ENCODE measurements at places on chromosomes 6 and 20.
A peak's percentile ranks its signal among the peaks of the same experiment; 100 is the strongest.

DNA sequence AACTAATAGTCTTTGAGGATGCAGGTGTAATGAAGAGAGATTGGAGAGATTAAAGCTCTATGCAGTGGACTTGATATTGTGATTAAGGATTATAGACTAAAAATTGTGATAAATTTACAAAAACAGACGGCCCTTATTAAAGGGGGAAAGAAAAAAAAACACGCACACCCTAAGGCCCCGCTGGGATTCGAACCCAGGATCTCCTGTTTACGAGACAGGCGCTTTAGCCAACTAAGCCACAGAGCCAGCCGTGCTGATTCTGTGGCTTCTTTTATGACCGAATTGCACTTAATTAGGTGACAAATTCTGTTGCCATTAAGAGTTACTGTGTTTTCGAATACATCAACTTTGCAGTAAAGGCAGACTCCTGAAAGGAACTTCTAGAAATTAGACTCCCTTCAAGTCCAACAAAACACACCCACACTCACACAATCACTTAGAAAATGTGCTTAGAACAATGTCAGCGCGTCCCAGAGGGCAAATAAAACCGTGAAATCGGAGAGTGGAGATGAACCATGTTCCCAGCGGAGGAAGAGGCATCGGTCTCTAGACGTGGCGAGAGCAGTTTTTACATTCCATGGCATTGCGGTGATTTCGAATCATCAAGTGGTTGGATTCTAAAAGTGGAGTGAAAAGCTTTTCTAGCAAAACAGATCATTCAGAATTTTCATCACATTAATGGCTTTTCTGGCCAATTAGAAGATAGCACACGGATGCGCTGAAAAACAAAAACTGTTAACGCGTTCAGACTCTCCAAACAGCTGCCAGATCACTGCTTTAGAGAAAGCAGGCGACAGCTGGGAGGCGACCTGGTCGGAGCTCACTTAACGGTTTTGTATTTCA is 122.6 kb downstream of the GPX5 start:
- peak; percentile 44 for ATAC-seq

DNA sequence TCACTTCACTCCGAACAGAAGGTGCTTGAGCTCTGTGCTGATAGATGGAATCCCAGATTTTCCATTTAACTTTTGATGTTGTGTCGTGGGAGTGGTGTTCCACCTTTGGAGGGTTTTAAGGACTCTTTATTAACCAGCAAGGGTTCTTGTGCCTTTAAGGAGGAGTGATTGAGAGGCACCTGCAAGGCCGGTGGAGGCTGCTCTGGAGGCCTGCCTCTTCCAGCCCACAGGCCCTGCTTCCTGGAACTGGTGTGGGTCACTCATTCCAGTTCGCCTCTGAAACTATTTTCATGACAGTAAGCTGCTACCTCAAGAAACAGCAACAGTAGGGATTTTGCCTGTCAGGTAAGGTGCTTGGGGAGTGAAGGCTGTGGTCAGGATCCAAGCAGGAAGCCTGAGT is 58.8 kb upstream of the APCDD1L start:
- ATAC-seq = no peak

DNA sequence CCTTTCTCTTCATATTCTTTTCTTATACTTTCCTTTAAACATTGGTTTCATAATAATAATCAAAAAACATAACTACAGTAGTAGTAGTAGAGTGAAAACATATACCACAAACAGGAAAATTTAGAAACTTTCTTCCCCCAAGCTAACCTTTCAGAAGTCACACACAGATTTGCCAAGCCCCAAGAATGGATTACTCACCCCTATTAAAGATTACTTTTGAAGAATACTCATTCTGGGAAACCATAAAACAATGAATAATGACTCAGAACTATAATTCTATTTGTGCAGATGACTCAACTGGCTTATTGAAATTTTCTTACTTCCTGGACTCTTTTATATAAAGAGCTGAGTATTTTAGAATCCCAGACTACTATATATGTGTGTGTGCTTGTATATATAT is 119.4 kb upstream of the GJE1 start:
- peak; percentile 95 for ATAC-seq

- no peak for ATAC-seq
Observed at GRCh38 chr6:28003059-28003458, 46.0 kb downstream of the OR2B6 start.

DNA sequence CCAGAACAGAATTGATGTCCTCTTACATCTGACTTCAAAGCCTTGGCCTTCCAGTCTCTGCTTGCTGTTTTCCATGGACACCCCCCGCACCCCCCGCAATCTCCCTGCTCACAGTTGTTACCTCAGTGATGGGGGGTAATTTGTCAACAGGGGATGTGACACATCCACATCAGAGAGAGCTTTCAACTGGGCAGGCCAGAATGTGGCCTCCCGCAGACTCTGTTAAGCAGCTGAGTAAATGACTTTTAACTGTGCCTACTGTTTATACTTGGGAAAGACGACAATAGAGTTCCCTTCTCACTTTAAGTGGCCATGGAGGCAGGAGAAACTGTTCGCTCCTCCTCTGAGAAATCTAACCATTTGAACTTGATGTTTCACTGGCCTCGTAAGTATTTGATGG is 51.0 kb downstream of the TXNDC5 start:
- no peak for ATAC-seq

DNA sequence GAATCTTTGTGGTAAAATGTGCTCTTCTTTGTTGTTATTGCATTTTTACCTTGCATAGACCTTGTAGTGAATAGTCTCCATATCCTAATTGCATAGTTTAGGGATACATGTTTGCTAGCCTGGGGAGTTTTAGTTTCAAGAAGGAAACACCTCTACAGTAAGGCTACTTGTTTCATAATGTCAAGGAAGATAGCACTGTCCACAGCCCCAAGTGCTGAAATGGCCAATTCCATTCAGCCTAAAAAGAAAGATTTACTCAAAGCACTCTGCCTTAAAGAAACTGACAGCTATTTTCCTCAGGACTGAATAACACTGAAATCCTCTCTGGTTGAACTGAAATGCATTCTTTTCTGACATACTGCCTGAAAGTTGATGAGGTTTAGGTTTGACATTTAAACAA is 2.6 kb downstream of the HCRTR2 start:
- ATAC-seq = no peak

DNA sequence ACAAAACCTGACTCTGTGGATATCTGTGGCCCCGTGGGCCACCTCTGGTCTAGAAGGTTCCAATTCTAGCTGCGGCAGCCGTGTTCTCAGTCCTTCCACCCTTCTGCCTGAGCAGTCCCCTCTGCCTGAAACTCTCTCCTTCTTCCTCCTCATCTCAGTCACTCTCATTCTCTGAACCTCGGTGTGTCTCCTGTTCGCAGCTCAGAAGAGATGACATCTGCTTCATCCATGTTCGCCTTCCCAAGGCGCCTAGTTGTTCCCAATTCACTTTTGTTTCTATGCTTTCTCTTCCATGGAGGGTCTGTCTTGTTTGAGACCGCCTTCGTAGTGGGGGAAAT is 95.5 kb downstream of the CEBPB start:
- ATAC-seq = peak; percentile 30

- no peak for ATAC-seq
Observed at GRCh38 chr6:143283887-143284645, 166.4 kb downstream of the ADAT2 start.

GRCh38 chr6:135186255-135186654 is 5.1 kb downstream of the MYB start:
- ATAC-seq = no peak

- no peak for ATAC-seq
Observed at GRCh38 chr20:48187851-48188250, 402.6 kb upstream of the SULF2 start.

DNA sequence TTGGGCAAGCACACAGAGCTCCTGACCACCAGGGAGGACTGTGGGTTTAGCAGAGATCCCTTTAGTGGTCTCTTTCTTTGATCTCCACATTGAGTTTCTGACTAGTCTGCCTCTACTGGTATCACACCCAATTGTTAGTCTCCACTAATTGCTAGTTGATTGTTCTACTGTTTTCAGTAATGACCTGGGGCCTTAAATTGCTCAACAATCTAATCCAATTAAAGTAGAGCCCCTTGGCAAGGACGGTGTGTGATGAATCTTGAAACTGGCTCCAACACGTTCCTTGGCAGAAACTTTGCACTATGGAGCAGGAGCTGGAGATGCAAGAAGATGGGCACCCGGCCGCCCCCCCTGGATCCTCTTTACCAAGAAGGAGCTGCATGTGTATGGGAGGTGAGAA is 12.3 kb downstream of the FAM50B start:
- ATAC-seq = no peak

- no peak for ATAC-seq
Observed at GRCh38 chr20:17530153-17530552, 1.0 kb downstream of the BFSP1 start.

DNA sequence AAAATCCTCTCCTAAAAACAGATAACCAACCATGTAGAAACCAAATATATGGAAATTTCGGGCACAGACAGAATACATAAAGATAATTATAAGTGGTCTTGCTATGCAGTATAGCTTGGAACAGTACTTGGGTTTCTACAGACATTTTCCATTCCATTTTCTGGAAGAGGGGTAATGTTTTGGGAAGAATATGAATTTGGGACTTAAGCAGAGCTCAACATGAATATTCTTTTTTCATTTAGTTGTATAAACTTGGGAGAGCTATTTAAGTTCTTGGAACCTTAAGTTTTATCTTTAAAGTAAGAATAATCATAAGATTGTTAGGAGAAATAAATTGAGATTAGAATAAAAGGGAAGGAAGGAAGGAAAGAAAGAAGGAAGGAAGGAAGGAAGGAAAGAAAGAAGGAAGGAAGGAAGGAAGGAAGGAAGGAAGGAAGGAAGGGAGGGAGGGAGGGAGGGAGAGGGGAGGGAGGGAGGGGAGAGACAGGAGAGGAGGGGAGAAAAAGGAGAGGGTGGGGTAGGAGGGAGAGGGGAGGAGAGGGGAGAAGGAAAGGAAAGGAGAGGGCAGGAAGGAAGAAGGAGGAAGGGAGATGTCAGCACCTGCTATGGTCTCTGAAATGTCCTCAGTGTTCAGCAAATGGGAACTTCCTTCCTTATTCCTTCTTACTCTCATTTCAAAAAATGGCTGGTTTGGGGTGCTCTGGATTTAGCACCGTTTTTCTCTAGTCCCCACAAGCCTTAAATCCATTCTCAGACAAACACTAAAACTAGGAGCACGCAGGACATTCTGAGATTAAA is 248.3 kb downstream of the LY86 start:
- ATAC-seq = no peak

GRCh38 chr20:5222919-5223634 is 93.7 kb downstream of the PROKR2 start:
- ATAC-seq = peak; percentile 72

- ATAC-seq = peak; percentile 75
Observed at GRCh38 chr6:139520321-139520768, 145.9 kb upstream of the CITED2 start.

- ATAC-seq = no peak
Observed at GRCh38 chr6:154815938-154816820, 83.0 kb downstream of the SCAF8 start.

GRCh38 chr20:49278818-49279676 is 1.2 kb upstream of the ZNFX1 start:
- ATAC-seq = no peak

DNA sequence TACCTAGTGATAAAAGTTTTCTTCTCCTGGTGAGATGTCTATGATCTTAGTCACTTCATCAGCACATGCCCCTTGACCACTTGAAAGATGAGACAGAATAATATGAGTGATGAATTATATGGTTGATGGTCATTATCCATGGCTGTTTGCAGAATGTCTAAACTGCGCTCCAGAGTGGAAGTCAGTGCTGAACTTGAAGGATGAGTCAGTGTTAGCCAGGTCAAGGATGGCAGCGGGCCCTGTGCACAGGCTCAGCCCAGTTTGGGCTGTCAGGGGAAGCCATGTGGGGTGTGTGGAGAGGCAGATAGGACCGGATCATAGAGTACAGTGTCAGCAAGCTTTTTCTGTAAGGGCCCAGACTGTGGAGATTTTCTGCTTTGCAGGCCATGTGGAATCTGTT is 67.2 kb upstream of the KIF25 start:
- ATAC-seq = no peak

GRCh38 chr6:24910331-24910960 is 25.3 kb downstream of the RIPOR2 start:
- peak; percentile 28 for ATAC-seq

GRCh38 chr20:62808211-62808865 is 3.7 kb downstream of the OGFR start:
- ATAC-seq = peak; percentile 57

DNA sequence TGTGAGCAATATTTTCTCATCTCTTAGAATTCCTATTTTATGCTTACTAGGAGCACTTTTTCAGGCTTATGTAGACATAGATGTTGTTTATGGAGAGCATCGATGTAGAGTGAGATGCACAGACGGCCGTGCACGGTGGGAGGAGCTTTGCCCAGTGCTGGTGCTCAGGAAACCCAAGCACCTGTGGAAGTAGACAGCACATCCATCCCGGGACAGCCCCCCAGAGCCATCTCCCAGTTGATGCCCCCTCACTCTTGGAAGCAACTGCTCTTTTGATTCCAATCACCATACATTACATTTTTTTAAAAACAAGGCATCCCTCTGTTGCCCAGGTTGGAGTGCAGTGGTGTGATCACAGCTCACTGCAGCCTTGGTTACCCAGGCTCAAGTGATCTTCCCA is 143.7 kb downstream of the SMOC2 start:
- ATAC-seq = no peak

GRCh38 chr6:75752365-75752764 is 3.3 kb downstream of the MYO6 start:
- ATAC-seq = no peak

GRCh38 chr6:69784595-69785377 is 12.0 kb downstream of the LMBRD1 start:
- no peak for ATAC-seq

- no peak for ATAC-seq
Observed at GRCh38 chr6:66838764-66839163, 1131.7 kb upstream of the EYS start.

- ATAC-seq = no peak
Observed at GRCh38 chr20:19943061-19943521, 74.1 kb upstream of the NAA20 start.

DNA sequence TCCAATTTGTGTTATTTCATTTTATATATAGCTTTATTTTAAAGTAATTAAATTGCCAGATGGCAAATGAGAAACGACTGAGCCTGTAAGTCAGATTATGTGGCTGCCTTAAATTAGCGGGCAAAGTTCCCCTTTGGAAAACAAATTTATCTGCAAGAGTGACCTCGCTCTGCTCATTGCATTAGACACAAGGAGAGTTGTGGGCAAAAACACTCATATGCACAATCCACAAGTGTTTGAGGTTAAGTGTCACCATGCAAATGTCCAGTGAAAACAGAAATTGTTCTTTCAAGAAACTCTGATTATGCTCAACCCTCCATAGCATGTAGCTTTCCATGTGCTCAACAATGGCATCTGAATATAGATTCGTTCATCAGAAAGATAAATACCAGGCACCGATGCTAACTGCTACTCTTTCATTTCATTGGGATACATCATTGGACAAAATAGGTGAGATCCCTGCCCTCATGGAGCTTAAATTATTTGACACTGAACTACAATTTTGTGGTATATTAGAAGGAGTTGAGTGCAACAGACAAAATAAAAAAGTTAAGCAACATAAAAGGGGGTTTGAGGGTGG is 1.7 kb upstream of the NHSL1 start:
- no peak for ATAC-seq

All from activated T-helper 17 cell treated with anti-CD3 and anti-CD28 coated beads, Interleukin-2, amount 50 U/mL, for 72 hours (primary cell).